ENCODE measurements at places on chromosomes 13 and 19.

DNA sequence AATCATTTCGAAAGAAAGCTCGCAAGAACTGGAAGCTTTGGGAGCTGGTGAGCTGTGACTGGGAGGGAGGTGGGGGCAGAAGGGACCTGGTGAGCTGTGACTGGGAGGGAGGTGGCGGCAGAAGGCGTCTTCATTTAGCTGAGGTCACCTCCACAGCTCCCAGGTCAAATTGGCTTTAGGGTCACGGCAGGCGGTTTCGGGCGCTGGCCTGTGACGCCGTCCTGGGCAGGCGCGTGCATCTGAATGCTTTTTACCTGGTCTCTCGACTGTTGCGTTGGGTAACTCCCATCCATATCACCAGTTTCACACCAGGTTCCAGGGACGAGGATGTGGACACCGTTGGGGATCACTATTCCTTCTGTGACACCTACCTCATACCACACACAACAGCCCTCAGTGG is 29.2 kb downstream of the C2CD4C start:
- no peak for DNase-seq

GRCh38 chr13:105200181-105200580 is 1335.3 kb downstream of the EFNB2 start:
- no peak for DNase-seq

- no peak for DNase-seq
Measured at GRCh38 chr13:52428295-52428694, 22.1 kb downstream of the VPS36 start.

DNA sequence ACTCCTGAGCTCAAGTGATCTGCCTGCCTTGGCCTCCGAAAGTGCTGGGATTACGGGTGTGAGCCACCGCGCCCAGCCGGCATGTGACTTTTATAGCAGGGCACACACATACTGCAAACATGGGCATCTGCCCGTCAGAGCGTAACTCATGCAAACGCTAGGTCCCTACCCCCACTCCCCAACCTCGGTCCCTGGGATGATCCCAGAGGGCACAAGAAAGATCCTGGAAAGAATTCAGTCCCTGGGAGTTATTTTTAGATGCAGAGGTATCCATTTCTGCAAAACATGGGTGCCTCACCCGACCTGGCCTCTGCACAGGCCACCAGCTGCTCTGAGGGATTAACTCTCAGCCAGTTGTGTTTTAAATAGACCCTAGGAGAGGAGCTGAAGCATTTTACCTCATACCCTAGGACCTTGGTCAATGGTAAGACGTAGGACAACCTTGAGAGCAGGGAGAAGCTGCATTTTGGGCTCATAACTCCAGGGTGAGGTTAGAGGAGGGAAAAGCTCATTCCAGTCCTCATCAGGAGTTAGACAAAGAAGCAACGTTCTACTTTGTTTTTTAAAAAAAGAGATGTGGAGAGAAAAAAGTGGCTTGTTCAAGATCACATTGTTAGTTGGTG is 10.8 kb downstream of the TMEM38A start:
- DNase-seq, result no peak

DNA sequence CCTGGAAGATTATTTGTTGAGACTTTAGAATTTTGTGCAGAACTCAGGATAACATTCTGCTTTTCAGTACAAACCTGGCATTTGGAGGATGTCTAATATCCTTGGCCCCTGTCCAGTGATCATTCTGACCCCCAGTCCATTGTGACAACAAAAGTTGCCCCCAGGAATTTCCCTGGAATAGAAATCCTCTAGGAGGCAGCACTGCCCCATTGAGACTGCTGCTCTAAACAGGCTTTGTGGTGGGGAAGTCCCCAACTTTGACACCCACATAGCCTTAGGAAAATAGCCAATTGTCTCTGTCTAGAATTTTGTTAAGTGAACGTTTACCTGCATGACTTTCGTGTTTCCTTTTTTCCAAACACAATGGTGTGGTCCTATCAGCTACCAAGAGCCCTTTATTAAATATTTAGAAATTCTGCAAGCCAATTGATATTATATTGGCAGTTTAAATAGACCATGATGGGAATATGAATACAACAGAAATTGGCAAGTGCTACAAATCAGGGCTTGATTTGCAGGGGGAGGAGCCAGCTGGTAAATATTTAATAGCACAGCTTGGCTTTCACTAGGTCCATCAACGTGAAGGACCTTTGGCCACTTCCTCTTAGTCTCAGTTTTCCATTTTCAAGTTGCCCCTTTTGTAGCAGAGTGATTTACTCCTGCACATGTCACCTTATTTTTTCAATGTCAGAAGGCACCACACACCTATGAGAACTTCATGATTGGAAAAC is 451.7 kb downstream of the EFNB2 start:
- DNase-seq, result peak; percentile 5

DNA sequence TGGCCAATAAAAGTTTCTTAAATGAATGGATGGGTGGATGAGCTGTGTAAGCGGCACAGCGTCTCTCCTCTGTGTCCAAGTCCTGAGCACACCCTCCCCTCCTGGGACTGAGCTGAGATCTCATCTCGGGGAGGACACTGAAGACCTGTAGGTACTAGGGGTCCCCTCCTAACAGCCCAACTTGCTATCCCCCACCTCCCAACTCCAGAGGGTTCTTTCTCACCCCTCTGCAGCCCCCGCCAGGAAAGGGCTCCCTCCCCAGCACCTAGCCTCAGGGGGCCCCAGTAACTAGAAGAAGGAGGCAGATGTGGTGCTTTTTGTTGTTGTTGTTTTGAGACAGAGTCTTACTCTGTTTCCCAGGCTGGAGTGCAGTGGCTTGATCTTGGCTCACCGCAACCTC is 1.1 kb upstream of the NANOS3 start:
- no peak for DNase-seq

DNA sequence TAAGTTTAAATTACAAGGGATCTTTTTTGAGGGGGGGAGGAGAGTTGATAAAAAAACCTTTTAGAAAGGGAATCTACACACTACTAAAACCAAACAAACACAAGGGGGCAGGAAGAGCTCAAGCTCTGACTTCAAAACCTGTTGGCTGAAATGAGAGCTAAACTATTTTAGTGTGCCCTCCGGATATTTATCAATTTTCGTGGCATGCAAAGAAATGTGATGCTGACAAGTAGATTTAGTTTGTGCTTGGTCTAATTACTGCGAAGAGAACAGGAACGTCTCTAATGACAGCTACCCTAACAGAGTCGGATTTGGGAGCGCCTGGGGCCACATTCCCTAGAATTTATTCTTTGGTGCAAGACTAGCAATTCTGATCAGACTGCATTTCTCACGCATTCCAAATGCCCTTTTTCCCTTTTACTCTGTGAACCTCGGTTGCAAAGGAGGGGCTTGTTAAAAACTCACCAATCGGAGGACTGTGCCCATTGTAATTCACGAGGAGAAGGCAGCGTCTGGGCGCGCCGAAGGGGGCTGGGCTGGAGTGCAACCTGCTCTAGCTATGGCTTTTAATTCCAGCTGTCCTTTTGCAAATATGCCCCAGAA is 802 bp upstream of the FREM2 start:
- no peak for DNase-seq

DNA sequence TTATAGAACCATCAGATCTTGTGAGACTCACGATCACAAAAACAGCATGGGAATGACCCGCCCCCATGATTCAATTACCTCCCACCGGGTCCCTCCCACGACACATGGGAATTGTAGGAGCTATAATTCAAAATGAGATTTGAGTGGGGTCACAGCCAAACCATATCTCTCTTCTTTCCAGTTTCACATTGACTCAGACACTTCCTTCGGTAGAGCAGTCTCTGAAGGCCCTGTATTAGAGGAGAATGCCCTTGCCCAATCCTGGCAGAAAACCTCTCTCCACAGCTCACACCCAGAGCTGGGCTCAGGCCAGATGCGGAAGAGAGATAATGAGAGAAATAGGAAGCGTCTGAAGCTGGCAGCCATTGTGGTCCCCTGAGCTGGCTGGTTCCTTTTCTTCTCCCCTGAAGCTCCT is 72.4 kb upstream of the CLDN10 start:
- peak; percentile 20 for DNase-seq

Measured in stimulated activated CD4-positive, alpha-beta T cell treated with anti-CD3 and anti-CD28 coated beads, Interleukin-12 subunit alpha, Interleukin-12 subunit beta, amount 100 ng/mL, for 48 hours (primary cell).